Ureter (tissue), 1 donor: ENCODE measurements at places on chromosomes 6 and 20. TPM values are rescaled to one million over a fixed set of nuclear protein-coding genes. Genes with fewer than 3 reads are reported as not detected.

DNA sequence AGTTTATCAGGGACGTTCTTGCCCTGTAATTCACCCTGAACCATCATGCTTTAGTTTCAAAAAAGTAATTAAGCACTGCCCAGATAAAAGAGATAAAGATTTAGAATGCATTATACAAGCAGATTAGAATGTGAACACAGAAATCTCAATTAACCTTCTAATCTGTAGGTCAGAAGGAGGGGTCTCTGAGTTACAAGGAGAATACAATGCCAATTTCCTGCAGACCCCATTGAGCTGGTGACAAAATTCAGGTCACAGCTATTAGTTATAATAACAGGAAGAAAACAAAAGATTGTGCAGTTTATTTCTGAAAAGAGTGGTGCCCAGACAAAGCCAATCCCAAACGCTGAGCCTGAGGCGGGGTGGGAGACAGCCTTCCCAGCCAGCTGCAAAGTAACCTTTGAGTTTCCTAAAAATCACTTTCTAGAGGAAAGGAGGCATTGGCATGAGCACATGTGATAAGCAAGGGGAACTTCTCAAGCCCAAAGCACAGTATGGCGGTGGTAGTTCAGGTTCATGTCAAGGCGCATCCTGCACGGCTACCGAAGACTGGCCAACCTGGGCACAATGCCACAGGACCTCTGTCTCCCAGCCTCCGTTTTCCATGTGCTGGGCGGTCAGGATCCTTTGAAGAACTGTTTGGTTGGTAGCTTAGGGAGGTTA lies 192.5 kb downstream of the TTLL2 start:
- DNase-seq = no peak

- DNase-seq = no peak
These were observed 37.1 kb downstream of the QRSL1 start for GRCh38 chr6:106666282-106667021.

C20orf141 gene
- not detected for total RNA-seq

DNA sequence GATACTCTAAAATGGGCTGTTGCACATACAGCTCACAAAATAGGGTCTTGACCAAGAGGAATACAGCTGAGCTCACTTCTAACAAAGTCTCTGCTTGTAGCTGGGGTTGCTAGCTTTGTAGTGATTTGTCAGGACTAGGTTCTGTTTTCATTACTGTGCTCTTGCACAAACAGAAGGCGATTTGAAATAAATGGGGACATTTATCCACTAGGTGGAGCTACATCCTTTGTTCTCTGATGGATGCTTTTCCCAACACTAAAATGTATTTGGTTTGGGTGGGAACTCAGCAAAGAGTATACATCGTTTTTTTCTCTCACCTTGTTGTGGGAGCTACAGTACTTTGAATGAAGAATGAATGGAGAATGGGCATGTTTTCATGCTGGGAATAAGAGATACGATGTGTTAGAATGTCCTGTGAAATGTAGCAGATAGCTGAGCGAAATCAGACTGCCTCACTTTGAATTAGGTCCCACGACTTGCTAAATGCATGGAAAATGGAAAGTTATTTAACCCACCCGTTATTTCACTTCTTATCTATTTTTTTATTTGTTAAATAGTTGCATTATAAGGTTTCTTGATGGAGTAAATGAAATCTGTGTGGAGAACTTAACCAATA lies 494.7 kb upstream of the MAP3K7 start:
- DNase-seq = no peak

- DNase-seq = no peak
These were observed 399.4 kb downstream of the CD83 start for GRCh38 chr6:14516956-14517355.
